T-cell (primary cell): ENCODE measurements at places on chromosomes 4 and X.

GRCh38 chrX:45689971-45690370 lies 489.3 kb upstream of the DIPK2B start:
- no peak for DNase-seq

GRCh38 chrX:10526451-10526850 lies 93.9 kb downstream of the MID1 start:
- DNase-seq: no peak

GRCh38 chrX:105845631-105846030 lies 23.3 kb downstream of the NRK start:
- DNase-seq: no peak

- no peak for DNase-seq
These were observed 322.9 kb downstream of the ANKRD50 start for GRCh38 chr4:124389591-124389990.

DNA sequence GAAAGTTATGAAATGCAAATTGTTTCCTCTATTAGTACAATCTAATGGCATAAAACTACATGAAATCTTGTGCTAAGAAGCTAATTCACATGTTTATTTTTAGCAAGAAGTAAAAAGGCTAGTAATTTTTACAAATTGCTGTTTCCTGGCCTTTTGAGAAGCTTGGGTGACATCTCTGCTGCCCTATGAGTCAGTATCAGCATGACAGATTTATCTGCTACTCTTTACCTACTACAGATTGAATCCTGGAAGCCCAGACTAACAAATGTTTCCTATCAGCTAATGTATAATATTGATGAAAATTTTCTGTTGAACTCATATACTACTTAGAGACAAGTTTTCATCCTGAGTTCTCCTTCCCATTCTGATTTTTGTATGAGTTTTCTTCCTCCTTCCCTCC lies 232.4 kb downstream of the DCTD start:
- DNase-seq: no peak

GRCh38 chr4:76305971-76306881 lies at the start of gene STBD1:
STBD1 (plus strand) TSS chr4:76306733; CDS start chr4:76306770, 37 bp downstream.
- DNase-seq: no peak

- no peak for DNase-seq
These were observed 1889.4 kb downstream of the C4orf33 start for GRCh38 chr4:130985371-130985770.

GRCh38 chrX:123184219-123184865 lies at the start of gene GRIA3:
GRIA3 (plus strand) TSS chrX:123184278; CDS start chrX:123184536, 258 bp downstream.
- DNase-seq: no peak

DNA sequence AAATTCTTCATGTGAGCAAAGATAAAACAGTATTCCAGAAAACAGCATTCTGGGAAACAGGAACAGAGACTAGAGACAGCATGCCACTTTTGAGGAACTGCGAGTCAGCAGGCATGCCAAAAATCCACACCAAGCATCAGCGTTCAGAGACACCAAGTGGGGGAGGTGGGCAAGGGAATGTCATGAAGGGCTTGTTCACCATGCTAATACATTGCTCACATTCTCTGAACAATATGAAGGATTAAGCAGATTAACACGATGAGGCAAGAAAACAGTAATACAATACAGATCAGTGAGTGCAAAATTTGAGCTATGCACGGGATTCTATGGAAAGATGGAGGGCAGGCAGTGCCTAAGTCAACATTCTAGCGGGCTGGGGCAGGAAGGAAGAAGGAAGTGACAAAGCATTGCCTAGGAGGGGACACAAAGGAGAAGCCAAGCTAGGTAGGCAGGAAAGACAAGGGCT lies 278.3 kb downstream of the FBXW7 start:
- no peak for DNase-seq

DNA sequence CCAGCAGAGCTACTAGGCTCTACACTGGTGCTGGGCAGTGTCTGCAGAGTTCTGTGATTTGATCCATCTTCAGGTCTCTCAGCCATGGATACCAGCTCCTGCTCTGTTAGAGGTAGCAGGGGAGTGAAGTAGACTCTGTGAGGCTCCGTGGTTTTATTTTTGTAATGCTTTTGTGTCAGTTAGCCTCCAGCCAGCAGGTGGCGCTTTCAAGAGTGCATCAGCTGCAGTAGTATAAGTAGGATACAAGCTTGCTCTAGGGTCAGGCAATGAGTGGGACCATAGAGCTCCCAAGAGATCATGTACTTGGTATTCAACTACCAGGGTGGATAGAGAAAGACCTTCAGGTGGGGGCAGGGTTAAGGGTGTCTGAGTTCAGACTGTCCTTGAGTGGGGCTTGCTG lies 362.5 kb upstream of the TRAM1L1 start:
- peak; percentile 2 for DNase-seq

- DNase-seq: no peak
These were observed 2.6 kb downstream of the SLC25A31 start for GRCh38 chr4:127732623-127733328.

DNA sequence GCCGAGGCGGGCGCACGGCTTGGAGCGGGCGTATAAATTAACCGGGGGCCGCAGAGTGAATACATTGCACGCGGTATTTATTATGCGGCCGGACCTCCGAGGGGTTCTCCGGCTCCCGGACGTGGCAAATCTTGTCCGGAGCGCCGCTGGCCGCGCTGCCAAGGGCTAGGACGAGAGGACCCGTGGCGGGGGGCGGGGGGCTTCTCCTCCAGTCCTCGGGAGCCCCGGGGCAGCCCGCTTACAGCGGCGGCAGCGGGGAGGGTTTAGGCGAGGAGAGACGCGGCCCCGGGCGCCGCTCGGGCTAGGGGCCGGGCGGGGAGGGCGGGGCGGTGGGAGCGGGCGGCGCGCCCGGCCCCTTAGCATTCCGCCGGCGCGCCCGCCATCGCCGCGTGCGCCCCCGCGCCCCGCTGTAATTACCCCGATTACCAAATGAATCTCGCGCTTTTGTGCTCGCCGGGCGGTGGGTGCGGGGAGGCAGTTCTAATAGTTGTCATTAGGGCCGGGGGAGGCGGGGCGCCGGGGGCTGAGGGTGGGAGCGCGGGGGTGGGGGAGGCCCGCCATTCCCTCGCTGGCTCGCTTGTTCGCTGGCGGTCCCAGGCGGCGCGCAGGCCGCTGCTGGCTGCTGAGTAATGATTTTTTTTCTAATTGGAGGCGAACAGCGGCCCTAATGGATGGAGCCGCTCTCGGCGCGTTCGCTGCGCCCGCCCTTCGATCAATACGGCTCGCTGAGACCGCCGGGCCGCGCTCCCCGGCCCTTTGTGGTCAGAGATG lies 276.6 kb downstream of the BCOR start:
- DNase-seq: no peak

DNA sequence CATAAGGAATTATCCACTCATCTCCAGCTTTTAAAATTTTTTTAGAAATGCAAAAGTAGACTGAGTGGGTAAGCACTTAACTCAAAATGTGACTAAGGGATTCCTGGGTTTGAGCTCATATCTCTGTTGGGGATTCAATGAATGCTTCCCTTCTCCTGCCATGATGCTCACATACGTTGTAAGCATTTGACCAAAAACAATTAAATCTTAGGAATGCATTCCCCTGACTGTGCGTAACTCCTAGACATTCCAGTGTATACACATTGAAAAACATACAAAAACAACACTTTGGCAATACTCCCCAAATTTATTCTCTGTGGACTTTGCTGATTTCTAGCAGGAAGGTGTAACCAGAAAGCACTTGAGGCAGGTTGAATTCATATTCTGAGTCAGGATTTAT lies 29.8 kb downstream of the SPANXA2 start:
- DNase-seq: no peak

DNA sequence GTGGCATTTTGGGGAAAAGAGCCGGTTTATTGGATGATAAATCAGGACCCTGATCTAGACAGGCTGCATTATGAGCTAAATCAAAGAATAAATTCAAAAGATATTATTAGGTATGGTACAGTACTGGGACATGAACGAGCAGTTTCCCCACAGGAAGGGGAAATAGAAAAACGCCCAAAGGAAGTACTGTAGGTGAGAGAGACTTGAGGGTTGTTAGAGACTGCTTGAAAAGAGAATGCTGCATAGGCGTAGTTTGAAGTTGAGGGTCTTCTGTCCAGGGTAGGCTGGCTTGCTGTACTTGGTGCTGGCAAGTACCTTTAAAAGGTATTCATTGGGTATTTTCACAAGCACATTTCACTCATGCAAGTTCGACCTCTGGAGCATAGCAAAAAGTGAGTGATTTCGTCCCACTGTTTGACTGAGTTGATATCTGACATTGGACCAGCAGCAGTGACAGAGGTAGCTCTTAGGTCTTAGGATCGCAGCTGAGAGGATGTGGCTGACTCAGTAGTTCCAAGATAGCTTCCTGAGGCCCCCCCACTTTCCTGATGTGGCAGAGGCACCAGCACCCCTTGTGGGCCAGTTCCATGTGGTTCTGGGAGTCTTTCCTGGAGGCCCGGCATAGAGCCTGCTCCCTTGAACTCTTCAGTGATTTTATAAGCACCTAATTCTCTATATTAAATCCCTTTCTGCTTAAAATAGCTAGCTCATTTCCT lies 64.3 kb downstream of the TMEM131L start:
- DNase-seq: no peak

DNA sequence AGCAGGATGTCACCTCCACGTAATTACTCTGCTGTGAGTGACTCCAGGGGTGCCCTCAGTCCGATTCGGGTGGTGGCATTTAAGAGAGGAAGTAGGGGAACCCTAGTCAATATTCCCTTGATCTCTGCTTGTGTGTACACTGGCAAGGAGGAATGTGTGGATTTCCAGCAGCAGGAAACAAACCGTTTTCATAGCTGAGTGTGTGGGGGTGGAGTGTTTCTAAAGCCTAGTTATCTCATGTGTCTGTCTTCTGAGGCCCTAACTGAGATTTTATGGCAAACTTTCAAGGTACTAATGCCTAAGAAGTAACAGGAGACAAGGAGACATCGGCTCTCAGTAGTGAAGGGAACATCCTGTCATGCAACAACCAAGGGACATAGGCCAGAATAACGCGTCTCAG lies 6.6 kb upstream of the CLDN24 start:
- DNase-seq: no peak

GRCh38 chrX:103949506-103949905 lies 12.9 kb upstream of the TMSB15B start:
- no peak for DNase-seq

- DNase-seq: no peak
These were observed 506.9 kb upstream of the PCDH10 start for GRCh38 chr4:132642016-132642817.

GRCh38 chr4:135418353-135418752 lies 1216.8 kb upstream of the PABPC4L start:
- DNase-seq: no peak

DNA sequence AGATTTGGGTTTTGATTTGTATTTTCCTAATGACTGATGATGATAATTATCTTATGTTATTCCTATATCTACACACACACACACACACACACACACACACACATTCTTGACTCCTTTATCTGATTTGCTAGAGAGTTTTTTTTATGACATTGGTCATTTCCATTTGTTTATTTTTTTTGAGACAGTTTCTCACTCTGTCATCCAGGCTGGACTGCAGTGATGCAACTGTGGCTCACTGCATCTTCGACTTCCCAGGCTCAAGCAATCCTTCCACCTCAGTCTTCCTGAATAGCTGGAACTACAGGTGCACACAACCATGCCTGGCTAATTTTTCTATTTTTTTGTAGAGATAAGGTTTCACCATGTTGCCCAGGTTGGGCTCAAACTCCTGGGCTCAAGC lies 6.7 kb downstream of the ZNF81 start:
- no peak for DNase-seq

DNA sequence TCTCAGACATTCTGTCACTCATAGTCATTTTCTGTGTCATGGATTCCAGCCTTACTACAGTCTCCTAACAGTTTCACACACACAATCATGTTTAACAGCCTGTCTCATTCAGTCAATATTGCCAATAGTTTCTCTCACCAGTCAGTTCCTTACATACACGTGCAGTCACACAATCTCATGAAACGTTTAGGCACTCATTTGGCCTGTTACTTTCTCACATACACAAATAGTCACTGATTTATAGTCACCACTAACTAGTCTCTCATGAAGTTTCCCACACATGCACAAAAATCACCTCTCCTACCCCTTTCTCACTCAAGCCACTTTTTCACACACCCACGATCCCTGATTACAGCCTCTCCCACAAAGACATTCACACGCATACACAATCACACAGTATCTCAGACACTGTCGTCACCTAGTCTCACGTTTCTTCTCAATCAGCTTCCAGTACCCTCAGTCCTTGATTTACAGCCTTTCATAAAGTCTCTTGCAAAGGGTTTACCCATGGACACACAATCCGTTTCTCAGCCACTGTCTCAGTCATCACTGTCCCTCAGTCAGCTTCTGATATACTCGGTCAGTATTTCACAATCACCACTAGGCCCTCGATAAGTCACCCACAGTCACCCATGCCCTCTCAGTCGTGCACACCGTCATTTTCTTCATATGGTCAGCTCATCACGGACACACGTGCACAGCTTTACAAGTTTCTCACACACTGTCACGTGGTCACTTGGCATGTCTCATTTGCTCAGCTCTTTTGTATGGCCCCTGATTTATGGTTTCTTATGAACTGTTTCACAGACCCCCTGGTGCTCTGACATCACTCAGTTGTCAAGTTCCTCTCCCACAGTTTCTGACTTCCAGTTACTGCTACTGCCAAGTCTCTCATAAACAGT lies 4.2 kb upstream of the CFP start:
- DNase-seq: no peak

DNA sequence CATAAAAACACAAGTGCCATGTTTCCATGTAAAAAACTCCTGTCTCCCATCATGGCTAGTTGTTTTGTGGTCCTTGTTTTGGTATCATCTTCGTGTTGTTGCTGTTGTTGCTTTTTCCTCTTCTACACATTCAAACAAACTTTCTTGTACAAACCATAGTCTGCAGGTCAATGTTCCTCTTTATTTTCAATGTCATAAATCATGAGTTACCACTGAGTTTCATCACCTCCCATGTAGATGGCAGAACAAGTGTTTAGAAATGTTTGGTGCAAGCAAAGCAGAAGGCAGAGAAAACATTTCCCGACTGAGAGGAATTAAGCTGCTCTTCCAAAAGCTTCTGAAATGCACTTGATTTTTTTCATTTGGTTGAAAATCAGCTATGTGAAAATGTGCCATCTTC lies 166.0 kb downstream of the ANTXR2 start:
- no peak for DNase-seq

DNA sequence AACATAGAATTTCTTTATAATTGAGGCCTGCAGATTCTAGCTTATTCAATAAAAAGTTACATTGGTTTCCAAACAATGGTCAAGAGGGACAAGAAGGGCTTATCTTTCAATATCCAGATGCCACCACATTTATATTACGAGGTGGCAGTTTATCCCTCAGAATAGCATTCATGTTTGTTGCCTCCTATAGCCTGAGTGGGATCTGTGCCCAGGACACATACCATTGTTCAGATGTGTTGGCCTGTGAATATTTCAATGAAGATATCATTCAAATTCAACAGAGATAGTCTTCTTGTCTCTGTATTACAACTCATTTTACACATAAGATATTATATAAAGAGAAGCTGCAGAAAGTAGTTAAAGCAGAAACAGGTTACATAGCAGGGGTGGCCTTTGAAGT lies 20.5 kb downstream of the GLRB start:
- DNase-seq: no peak

DNA sequence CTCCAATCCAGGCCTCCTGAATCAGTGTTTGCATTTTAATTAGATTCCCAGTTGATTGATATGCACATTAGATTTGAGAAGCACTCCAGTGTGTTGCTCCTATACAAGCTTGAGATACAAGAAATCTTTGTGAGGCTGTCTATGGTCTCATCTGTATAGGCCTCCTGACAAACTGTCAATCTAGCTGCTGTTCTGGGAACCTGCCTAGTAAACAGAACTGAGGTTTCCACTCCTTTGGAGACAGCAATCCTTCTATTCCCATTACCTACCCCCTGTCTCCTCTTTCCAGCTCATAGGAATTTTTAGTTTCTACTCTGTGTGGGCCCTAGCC lies 306.1 kb upstream of the EMCN start:
- DNase-seq: no peak
